ENCODE measurements at places on chromosomes 6 and 20.

DNA sequence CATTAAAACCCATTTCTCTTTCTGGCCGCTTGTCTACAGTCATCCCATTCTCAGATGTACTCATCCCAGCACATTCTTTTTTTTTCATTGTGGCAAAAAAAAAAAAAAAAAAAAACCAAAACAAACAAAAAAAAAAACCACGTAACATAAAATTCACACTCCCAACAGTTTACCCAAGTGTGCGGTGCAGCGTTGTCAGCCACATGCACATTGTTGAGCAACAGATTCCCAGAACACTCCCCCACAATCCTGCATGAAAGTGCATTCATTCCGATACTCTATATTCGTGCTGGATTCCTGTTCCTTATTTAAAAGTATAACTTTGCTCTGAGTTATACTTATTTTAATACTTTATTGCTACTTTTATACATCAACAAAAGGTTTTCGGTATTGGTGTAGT lies 96.0 kb downstream of the SASH1 start:
- DNase-seq = no peak

GRCh38 chr6:81865712-81866111 lies 113.2 kb upstream of the TENT5A start:
- DNase-seq = no peak

DNA sequence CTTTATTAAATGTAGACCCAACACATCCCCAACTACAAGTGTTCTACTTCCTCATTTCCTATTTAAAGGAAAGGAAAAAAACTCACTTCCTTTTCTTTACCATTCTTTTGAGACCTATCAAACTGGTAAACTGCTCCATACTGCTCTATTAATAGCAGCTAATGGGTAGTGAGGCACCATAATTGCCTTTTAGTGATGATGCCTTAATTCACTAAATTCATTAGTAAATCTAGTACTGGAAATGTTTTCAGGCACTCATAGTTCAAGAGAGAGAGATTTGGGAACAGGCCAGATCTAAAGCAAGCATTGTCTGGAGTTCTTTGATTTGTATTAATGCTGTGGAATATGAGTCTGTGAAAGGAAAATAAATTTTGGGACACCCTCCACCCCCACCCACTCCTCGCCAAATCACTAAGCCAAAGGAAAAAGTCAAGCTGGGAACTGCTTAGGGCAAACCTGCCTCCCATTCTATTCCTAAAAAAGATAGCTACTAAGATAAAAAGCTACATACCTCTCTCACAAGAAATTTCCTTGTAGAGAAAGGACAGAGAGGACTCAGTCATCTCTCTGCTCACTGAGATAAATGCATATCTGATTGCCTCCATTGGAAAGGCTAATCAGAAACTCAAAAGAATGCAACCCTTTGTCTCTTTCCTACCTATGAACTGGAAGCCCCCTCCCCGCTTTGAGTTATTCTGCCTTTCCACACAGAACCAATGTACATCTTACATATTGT lies 13.6 kb upstream of the IBTK start:
- DNase-seq = no peak

DNA sequence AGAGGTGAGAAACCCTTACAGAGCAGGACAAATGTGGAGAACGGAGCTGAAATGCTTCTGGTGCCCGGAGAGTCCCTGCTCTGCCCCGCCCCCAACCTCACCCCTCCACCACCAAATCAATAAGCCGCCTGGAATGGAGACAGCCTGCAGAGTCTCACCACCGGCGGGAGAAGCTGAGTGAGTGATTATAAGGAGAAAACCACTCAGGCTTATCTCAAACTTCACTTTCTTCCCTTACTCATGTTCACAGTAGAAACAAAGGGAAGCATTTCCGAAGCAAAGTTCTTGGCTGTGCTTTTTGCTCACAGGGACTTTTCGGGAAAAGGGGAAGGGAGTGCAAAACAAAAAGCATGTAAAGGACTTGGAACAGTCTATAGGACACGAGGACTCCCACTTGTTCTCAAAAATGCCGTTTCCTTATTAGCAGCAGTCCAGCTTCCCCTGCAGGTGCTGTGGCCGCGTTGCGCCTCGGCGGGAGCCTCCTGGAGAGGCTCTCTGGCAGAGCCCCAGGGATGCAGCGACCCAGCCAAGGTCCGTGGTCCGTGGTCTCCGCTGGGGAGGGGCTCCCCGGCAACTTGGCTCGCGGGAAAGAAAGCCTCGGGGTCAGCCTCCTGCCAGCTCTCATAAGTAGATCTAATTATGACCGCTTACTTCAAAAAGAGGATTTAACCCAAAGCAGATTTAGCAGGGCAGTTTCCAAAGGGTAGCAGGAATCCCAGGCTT lies 64.8 kb upstream of the TMEM30A start:
- no peak for DNase-seq

DNA sequence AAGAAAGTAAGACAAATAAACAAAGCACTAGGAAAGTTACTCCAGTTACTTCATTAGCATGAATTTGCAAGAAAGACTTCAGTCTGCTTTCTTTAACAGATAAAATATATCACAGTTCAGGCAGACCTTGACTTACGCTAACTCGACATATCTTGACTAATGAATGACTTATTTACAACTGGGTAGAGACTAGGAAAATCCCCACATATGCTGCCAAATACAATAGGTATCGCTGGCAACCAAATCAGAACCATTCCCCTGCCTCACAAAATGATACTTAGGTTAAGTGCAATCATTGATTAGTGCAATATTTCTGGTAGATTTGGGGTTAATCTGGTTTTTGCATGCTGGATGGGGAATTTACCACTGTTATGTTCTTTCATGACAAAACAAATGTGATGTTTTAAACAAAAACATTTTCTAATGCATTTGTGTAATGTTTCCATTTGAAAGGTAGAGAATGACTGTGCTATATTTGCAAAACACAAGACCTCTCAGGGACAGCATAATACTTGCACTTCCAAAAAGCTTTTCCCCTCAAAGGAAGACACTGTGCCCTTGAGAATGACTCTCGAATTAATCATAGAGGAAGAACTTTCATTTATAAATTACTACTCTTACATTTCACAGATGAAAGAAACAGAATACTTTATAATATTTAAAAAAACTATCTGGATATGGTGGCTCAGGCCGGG lies 101.6 kb downstream of the PRKN start:
- DNase-seq = no peak

DNA sequence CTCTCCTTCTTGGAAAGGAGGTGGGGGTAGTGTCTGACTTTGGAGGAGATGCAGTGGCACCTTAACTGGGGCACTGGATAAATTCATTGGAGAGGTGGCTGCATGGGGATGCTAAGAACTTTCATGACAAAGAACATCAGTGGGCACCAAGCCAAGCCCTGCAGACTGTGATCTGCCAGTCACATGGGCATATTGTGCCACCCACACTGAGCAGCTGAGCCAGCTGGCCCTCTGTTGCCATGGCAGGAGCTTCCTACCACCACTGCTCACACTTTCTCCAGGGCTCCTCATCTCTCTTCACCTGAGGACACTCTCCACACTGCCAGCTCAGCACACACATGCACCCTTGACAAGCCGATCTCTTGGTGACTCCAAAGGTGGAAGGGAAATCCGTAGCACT lies 715.6 kb downstream of the QKI start:
- DNase-seq = no peak

- DNase-seq = no peak
These were observed 4.8 kb upstream of the MOCS1 start for GRCh38 chr6:39938773-39939654.

DNA sequence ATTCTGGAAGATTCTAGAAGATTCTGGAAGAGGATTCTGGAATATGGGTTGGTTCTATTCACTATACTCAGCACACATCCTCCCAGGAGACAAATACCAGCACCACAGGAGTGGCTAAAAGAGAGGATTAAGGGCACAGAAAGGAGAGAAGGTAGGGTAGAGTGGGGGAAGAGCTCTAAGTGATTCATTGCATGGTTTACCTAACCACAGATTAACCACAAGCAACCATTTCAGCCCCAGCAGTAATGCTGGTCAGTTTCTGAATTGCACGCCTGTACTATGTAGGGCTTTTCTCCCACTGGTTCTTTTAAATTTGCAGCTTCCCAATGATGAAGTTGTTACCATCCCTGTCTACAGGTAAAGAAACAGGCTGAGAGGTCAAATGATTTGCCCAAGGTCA lies 192.7 kb upstream of the PMEPA1 start:
- DNase-seq = no peak

DNA sequence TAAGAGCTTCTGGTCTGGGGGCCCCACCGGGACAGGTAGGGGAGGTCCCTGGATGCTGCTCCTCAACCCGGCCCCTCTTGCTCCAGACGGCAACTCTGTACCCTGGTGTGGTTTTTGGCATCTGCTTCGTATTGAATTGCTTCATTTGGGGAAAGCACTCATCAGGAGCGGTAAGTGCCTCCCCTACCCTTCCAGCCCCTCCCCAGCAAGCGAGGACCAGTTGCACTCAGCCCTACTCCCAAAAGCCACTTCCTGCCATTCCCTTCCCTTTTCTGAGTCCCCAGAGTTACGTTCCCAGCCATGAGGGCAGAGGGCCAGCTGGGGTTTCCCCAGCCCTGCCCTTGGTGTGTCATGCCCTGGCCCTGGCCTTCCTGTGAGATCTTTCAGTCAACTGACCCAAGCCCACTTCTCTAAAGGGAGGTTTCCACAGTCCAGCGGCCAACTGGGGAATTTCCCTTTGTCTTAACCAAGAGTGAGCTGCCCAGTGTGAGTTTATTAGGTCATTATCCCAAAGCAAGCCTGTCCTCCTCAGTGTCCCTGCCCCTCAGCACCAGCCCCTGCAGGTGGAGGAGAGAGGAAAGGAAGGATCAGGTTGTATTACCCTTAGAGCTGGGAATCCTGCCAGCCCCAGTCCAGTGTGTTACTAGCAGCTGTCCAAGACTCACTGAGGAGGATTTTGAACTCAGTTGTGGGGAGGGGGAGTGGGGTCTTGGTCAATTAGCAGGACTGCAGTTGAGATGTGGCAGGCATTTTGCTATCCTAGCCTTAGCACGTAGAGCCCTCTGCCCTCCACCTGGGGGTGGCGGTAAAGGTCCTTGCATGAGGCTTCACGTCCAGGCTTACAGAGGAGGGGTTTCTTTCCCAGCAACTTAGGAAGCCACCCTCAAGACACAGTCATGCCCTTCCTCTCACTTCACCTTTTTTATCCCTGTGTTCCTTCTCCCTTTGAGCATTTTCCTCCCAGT lies 45.8 kb downstream of the TM9SF4 start:
- no peak for DNase-seq

DNA sequence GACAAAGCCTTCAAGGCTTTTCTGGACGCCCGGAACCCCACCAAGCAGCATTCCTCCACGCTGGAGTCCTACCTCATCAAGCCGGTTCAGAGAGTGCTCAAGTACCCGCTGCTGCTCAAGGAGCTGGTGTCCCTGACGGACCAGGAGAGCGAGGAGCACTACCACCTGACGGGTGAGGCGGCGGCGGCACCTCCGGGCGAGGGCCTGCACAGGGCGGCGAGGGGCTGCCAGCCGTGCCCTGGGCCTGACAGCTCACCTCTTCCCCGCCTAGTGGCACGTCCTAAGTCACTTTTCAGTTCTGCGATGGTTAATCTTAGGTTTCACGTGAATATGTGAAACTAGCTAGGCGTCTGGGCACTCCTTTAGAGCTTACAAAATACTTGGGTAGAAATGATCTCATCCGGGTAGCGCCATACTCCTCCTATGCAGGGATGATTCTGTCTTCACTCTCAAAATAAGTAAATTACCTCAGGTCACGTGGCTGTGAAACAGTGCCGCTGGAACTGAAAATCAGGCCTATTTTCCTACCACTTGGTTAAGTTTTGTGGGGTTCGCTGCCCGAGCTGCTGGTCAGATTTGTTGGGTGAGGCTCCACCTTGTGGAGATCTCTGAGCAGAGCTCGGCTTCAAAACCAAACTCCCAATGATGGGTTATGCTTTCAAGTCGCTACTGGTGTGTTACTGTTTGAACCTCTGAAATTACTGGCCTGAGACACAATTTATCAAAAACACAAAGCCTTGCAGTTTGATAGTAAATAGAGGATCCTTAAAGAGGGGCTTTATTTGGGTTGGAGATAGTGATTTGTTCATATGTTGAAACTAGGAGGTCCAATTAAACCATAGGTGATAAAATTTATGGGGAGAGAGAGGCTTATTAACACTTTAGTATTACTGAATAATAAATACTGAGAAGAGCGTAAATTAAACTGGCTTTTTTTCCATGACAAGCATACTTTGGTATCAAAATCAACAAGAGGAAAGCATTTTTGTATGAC lies 15.5 kb upstream of the CLDN20 start:
- DNase-seq = no peak

GRCh38 chr6:160692369-160692959 lies 9.6 kb upstream of the PLG start:
- no peak for DNase-seq

DNA sequence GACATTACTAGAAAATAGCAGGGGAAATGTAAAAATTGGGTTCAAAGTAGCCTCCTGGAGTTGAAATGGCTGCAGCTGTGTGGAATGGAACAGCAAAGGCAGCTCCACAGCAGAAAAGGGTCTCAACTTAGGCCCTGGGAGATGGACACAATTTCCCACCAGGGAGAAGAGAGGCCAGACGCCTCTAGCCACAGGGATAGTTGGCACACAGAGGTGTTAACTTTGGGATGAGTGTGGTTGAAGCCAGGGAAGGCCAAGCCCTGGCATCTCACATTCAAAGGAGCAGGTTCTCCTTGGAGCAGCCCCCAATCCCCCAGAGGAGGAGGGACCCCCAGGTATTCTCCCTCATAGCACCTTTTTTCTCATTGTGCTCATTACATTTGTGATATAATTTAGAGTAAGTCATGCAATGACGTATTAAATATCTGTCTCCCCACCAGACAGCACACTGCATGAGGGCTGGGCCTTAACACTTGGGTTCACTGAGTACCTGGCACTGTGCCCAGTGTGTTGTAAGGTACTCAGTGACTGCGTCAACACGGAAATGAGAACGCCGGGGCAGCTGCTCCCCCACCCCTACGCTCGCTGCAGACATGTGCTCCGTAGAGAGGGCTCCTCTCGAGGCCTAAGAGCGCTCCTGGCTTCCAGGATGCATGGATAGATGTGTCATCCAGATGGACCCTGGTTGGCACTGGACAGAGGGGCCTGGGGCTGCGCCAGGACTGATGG lies 76.0 kb upstream of the CD93 start:
- no peak for DNase-seq
